ENCODE measurements at places on chromosomes 2 and 18. TPM values are rescaled to one million over a fixed set of nuclear protein-coding genes. Genes with fewer than 3 reads are reported as not detected.
A peak's percentile ranks its signal among the peaks of the same experiment; 100 is the strongest.

GRCh38 chr2:43074052-43074451 is 152.4 kb downstream of the ZFP36L2 start:
- 0 out of 2 replicates have a peak, but pooled peaks cover 4% of the 10 kb centered on the region for H3K4me1 ChIP-seq
- no peaks in the 10 kb centered on the region for H3K36me3 ChIP-seq
- no peak overlapping the region for H3K27ac ChIP-seq
- DNase-seq = no peak
- no peak overlapping the region for H3K4me3 ChIP-seq

- no peaks in the 10 kb centered on the region for H3K27me3 ChIP-seq
- H3K4me3 ChIP-seq = no peak overlapping the region
- H3K4me1 ChIP-seq = peaks cover 41% of the 10 kb centered on the region
- H3K36me3 ChIP-seq = no peaks in the 10 kb centered on the region
- H3K27ac ChIP-seq = no peak overlapping the region
Observed at GRCh38 chr2:20186078-20186854, 38.7 kb downstream of the SDC1 start.

DNA sequence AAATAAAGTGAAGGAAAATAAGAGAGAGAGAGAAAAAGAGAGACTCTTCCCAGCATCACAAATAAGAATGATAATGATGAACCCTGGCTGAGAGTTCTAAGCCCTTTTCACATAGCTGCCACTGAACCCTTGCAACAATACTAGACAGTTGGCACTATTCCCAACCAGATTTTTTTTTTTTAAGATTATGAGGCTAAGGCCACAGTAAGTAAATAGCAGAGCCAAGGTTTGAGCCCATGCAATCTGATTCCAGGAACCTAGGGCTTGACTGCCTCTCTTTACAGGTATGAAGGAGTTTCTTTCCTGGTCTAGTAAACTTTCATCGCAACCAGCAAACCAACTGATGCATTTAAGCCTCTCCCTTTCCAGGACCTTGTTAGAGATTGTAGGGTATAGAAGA is 424.6 kb downstream of the NCKAP5 start:
- peaks cover 29% of the 10 kb centered on the region for H3K27me3 ChIP-seq
- no peak overlapping the region for H3K27ac ChIP-seq
- DNase-seq = no peak
- no peak overlapping the region for H3K4me3 ChIP-seq
- H3K36me3 ChIP-seq = no peaks in the 10 kb centered on the region
- H3K4me1 ChIP-seq = peaks cover 31% of the 10 kb centered on the region

- no peak for DNase-seq
- peaks cover 72% of the 10 kb centered on the region for H3K36me3 ChIP-seq
- H3K4me1 ChIP-seq = no peaks in the 10 kb centered on the region
- no peak overlapping the region for H3K4me3 ChIP-seq
- H3K27me3 ChIP-seq = peaks cover 6% of the 10 kb centered on the region
- no peak overlapping the region for H3K27ac ChIP-seq
Observed at GRCh38 chr2:4873364-4873763, 818.8 kb upstream of the SOX11 start.

DNA sequence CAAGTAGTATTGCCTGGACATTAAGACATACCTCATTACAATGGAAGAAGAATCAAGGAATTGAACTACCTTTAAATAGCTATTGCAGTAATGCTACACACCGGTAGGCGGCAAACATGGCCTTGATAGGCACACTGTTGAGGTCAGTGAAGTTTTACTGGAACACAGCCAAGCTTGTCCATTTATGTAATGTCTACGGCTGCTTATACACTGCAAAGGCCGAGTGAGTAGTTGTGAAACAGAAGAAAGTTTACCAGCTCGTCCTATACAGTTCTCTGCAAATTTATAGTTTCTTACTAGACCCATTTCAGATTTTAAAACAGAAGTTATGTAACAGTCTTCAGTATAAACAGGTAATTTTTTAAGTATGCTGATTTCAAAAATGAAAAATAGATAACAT is 38.8 kb downstream of the PPP4R1 start:
- no peaks in the 10 kb centered on the region for H3K27me3 ChIP-seq
- peak; percentile 65 for DNase-seq
- peaks cover 19% of the 10 kb centered on the region for H3K36me3 ChIP-seq
- H3K4me1 ChIP-seq = peaks cover 23% of the 10 kb centered on the region
- H3K4me3 ChIP-seq = peak overlapping the region; percentile 10

GRCh38 chr2:61420991-61421544 is 49.8 kb downstream of the USP34 start:
- H3K4me1 ChIP-seq = peaks cover 36% of the 10 kb centered on the region
- no peak for DNase-seq
- H3K27me3 ChIP-seq = no peaks in the 10 kb centered on the region
- H3K27ac ChIP-seq = no peak overlapping the region
- 0 out of 2 replicates have a peak, but pooled peaks cover 2% of the 10 kb centered on the region for H3K36me3 ChIP-seq

DNA sequence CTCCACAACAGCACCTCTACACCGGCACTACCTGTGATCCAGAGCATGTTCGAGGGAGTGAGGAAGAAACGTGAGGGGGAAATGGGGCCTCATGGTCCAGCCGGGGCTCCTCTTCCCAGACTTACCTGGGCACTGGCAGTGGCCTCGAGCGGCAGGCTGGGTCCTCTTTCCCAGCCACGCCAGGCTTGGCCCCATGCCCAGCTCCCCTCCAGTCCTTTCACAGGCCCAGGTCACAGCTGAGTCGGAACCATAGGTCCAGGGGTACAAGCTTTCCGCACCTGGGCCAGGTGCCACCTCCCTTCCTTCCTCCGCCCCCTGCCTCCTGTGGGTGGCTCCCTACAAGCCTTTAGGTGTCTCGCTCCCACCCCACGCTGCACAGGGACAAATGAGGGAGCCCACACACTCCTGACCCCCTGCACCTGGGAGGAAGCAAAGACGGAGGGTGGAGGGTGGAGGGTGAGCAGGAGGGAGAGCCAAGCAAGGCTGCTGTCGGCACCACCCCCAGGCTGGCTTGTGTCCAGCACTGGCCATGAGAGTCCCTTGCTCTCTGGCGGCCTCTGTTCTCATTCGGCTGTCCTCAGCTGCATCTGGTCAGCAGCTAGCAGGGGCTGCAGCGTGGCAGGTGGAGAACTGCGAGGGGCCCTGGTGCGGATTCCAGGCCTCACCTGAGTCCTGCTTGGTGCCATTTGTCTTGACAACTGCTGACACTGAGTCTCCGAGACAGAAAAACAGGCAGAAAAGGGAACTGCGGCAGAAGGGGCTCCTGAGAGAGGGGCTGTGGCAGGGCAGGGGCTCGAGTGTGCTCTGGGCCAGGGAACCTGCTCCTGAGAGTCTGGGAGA is 26.8 kb downstream of the ADRA2B start:
- H3K27me3 ChIP-seq = peaks cover 4% of the 10 kb centered on the region
- no peak for DNase-seq
- H3K36me3 ChIP-seq = no peaks in the 10 kb centered on the region
- H3K4me3 ChIP-seq = no peak overlapping the region
- H3K27ac ChIP-seq = no peak overlapping the region
- peaks cover 24% of the 10 kb centered on the region for H3K4me1 ChIP-seq

GRCh38 chr18:42477267-42477666 is 522.2 kb downstream of the PIK3C3 start:
- no peak overlapping the region for H3K27ac ChIP-seq
- no peaks in the 10 kb centered on the region for H3K36me3 ChIP-seq
- DNase-seq = no peak

IL36G gene
- total RNA-seq = 0.32 TPM

MLPH gene
- total RNA-seq = 10.3 TPM
